PC-3 (cell line): ENCODE measurements at places on chromosomes 4 and X. TPM values are rescaled to one million over a fixed set of nuclear protein-coding genes. Genes with fewer than 3 reads are reported as not detected.
A peak's percentile ranks its signal among the peaks of the same experiment; 100 is the strongest.

Gene ADAM29
- total RNA-seq = not detected in 2 replicates

DNA sequence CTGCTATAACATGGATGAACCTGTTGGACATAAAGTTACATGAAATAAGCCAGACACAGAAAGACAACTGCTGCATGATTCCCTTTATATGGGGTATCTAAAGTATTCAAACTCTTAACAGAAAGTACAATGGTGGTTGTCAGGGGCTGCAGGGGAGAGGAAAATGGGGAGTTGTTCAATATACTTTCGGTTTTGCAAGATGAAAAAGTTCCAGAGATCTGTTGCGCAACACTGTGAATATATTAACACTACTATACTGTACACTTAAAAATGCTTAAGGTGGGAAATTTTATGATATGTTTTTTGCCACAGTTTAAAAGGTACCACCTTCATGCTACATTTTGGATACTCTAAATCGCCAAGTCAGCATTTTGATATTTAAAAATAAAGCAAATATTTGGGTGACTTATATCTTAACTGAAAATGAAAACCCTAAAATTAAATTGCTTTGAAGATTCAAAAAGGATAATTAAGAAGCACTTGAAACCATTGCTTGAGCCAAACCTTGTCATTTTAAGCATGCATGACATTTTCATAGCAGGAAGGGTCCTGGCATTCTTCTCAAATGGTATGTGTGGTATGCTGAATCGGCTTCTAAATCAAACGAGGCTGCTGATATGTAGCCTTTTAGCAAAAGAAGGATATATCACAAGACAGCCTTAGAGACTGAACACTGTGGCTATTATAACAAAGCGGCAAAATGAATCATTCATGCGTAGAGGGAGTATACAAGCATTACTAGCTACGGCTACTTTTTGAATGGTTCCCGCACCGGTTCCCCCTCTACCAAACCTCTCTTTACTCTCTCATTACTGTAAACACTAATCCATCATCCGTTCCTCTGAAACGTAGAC, 607.1 kb upstream of the DIPK2B start:
- H3K27me3 ChIP-seq = no peaks in the 10 kb centered on the region
- peaks cover 43% of the 10 kb centered on the region for H3K36me3 ChIP-seq
- peaks cover 26% of the 10 kb centered on the region for H3K4me1 ChIP-seq
- no peak overlapping the region for H3K4me3 ChIP-seq
- H3K27ac ChIP-seq = peak overlapping the region; percentile 49; the same call in 1 of the 2 replicates

DNA sequence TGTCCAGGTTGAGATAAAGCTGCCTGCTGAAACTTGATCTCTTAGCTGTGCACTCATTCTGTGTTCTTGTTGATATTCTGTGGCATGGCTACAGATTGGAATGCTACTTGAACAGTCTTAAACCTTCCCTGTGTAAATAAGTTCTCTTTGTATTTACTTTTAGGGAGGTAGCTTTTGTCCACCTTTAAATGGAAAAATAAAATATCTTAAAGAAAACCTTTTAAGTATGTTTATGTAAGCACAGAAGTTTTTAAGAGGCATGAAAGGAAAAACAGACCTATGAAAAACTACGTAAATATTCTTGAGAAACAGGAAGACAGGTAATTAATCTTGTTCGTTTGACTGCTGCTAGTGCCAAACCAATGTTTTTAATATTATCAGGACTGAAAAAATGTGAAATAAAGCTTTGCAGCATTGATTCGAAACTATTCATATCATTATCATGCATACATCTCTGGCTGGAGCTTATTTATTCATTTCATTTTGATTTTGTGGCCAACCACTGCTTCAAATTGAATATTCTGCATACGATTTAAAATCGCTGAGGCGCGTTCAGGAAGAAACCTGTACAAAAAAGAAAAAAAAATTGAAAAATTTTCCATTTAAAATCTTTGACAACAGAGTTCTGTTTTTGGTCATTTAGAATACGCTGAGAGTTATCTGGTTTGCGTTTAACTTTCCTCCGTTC, 17.8 kb downstream of the HSD17B13 start:
- H3K4me3 ChIP-seq = peak overlapping the region; percentile 78
- H3K27ac ChIP-seq = peak overlapping the region; percentile 67
- H3K27me3 ChIP-seq = no peaks in the 10 kb centered on the region
- DNase-seq = peak; percentile 73

Gene ASB12
- not detected in 2 replicates for total RNA-seq

- H3K27me3 ChIP-seq = no peaks in the 10 kb centered on the region
- no peaks in the 10 kb centered on the region for H3K36me3 ChIP-seq
- DNase-seq = no peak
- no peaks in the 10 kb centered on the region for H3K4me1 ChIP-seq
- no peak overlapping the region for H3K27ac ChIP-seq
- no peak overlapping the region for H3K4me3 ChIP-seq
Observed at GRCh38 chrX:67613366-67613765, 69.5 kb downstream of the AR start.
